ENCODE measurements at places on chromosomes 12 and 14.

GRCh38 chr12:22766911-22767420 is 142.0 kb downstream of the ETNK1 start:
- no peak for DNase-seq

GRCh38 chr12:117408161-117408791 is 46.9 kb upstream of the NOS1 start:
- no peak for DNase-seq

DNA sequence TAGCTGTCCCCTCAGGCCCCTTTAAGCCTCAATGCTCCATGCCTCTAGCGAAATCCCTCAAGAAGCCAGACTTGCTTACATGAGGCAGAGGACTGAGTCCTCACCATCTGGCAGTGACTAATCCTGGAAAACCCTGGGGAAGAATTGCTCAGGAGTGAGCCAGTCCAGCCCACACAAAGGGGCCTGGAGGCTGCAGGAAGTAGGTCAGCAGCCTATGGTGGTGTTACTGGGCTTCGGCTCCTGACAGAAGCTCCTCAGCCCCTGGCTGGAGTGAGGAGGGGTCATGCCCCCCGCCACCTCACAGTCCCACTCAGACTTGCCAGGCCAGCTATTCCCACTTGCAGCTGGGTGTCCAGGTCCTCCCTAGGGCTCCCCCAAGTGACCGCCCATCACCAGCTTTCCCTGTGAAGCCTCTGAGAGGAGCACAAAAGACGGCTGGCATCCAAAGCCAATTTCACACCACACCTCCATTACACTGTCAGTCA is 250.5 kb downstream of the DPF3 start:
- DNase-seq = peak; percentile 91

DNA sequence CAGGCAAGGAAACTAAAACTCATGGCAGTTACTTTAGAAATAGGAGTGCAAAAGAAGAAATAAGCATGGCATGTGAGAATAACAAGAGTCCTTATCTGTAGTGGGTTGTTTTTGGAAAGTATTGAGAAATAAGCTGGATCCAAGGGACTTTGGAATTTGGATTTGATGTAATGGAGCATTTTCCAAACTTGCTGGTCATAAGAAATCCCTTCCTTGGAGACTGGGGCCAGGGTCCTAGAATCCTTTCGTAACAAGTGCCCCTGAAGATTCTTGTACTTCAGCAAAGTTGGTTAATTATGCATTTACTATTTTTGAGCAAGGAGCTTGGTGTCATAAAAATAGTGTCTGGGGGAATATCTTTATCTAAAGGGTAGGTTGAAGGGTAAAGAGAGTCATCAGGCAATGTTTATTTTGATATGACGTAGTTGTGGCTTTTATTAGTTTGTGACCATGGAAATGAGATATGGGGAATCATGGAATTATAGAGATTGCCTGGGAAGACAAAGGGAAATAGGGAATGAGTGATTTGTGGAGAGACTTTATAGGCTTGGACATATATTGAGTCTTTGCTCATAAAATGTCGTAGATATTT is 53.9 kb downstream of the WNK1 start:
- DNase-seq = no peak

GRCh38 chr14:22570132-22570949 is 18.7 kb downstream of the DAD1 start:
- DNase-seq = no peak

GRCh38 chr12:100229036-100229635 is 28.5 kb downstream of the ACTR6 start:
- no peak for DNase-seq

GRCh38 chr12:100114574-100114973 is 28.1 kb downstream of the BLTP3B start:
- no peak for DNase-seq

GRCh38 chr12:51263341-51263740 is 6.9 kb downstream of the SMAGP start:
- DNase-seq = no peak

DNA sequence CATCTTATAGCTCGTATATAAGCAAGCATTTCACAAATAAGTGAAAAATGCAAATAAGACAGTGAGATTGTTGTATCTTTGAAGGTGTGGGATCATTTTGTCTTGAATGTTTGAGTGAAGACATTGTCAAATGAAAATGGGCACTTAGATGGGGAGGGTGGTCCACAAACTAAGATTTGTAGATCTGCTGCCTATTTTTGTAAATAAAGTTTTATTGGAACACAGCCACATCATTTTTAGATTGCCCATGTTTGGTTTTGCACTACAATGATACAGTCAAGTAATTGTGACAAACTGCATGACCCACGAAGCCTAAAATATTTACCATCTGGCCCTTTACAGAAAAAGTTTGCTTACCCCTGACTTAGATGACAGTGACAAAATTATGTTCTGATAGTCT is 156.7 kb downstream of the PAH start:
- DNase-seq = no peak
